ENCODE measurements at places on chromosomes 7 and 10. TPM values are rescaled to one million over a fixed set of nuclear protein-coding genes. Genes with fewer than 3 reads are reported as not detected.

The PLAC9 gene
- 31.4 TPM for total RNA-seq

The GIMAP8 gene
- total RNA-seq = 24.3 TPM

The MSMB gene
- total RNA-seq = not detected

The TFPI2 gene
- total RNA-seq = 42.5 TPM

The FEZF1 gene
- not detected for total RNA-seq

The NCF1 gene
- total RNA-seq = 8.4 TPM

The ZP3 gene
- total RNA-seq = 17.5 TPM

The CABCOCO1 gene
- total RNA-seq = 2.3 TPM

- H3K4me3 ChIP-seq = no peak overlapping the region
- H3K27ac ChIP-seq = no peak overlapping the region
- H3K36me3 ChIP-seq = no peaks in the 10 kb centered on the region
- H3K4me1 ChIP-seq = no peaks in the 10 kb centered on the region
- H3K27me3 ChIP-seq = no peaks in the 10 kb centered on the region
These were observed 5.4 kb downstream of the SAP25 start for GRCh38 chr7:100568176-100568895.

DNA sequence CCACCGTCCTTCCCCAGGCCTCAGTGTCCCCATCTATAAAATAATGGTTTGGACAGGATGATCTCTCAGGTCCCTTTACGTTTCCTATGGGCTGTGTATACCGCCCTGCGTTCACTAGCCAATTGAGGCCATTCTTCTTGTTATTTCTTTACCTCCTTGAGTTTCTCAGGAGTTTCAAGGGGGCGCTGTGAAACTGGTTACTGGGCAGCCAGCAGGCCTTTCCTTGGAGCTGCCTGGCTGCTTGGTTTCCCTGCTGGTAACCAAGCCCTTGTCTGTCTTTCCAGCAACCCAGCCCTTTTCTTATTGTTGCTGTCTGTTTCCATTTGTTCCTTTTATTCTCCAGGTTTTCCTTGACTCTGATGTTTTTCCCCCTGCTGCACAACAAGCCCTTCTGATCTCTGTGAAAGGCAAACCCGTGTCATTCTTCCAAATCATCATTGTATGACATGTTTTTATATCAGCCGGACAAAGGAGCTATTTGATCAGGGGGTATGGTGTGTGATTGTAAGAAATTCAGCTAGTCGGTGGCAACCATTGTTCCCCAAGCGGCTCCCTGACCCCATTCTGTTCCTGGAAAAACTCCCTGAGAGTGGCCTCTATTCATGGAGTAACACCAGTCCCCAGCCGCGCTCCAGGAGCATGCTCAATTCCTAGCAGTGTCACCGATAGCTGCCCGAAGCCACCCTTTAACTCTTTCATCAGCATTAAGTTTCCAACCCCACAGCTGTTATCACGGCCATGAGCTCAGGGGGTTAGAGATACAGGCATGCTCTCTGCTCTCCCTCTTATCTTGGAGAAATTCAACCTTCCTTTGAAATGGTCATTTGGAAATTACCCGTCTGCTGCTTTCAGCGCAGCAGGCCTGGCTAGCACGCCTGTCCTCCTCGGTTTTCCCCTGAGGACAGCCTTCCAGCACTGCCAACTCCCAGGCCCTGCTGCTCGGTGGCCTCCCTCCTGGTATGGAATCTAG lies 26.6 kb downstream of the FGF8 start:
- no peak for DNase-seq
- no peaks in the 10 kb centered on the region for H3K36me3 ChIP-seq
- H3K27ac ChIP-seq = no peak overlapping the region
- no peak overlapping the region for H3K4me3 ChIP-seq
- no peaks in the 10 kb centered on the region for H3K4me1 ChIP-seq

GRCh38 chr7:54180796-54181195 lies 361.4 kb upstream of the VSTM2A start:
- no peak for DNase-seq
- H3K27ac ChIP-seq = no peak overlapping the region
- H3K4me3 ChIP-seq = no peak overlapping the region
- no peaks in the 10 kb centered on the region for H3K36me3 ChIP-seq
- no peaks in the 10 kb centered on the region for H3K27me3 ChIP-seq

- H3K36me3 ChIP-seq = no peaks in the 10 kb centered on the region
These were observed 39.3 kb downstream of the C1GALT1 start for GRCh38 chr7:7221599-7222038.

GRCh38 chr7:148481971-148482626 lies 108.5 kb upstream of the C7orf33 start:
- H3K27me3 ChIP-seq = no peaks in the 10 kb centered on the region
- H3K27ac ChIP-seq = no peak overlapping the region
- H3K36me3 ChIP-seq = no peaks in the 10 kb centered on the region

- peaks cover 4% of the 10 kb centered on the region for H3K4me1 ChIP-seq
- no peak overlapping the region for H3K4me3 ChIP-seq
- DNase-seq = no peak
- H3K36me3 ChIP-seq = no peaks in the 10 kb centered on the region
- H3K27ac ChIP-seq = no peak overlapping the region
These were observed 103.6 kb upstream of the SVIL start for GRCh38 chr10:29738341-29738740.

Data from kidney (tissue), 22 donors.